ENCODE measurements at places on chromosomes 7 and 10.

DNA sequence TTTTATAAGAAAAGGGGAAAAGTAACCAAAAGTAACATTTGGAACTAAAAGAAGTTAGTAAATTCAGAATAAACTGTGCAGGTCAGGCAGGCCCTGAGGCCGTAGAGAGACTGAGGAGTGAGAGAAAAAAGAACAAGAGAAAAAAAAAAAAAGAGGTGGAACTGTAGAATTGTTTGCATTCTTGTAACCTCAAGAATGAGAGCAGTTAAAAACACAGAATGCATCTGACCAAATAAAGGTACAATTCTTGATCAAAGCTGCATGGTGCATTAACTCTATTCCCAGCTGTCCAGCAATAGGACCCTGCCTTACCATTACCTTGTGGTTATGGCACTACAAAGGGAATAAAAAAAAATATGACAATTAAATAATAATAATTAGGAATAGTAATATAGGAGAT lies 170.1 kb upstream of the SEMA3A start:
- no peak for ATAC-seq

GRCh38 chr10:77553966-77554365 lies 83.6 kb downstream of the KCNMA1 start:
- no peak for ATAC-seq

DNA sequence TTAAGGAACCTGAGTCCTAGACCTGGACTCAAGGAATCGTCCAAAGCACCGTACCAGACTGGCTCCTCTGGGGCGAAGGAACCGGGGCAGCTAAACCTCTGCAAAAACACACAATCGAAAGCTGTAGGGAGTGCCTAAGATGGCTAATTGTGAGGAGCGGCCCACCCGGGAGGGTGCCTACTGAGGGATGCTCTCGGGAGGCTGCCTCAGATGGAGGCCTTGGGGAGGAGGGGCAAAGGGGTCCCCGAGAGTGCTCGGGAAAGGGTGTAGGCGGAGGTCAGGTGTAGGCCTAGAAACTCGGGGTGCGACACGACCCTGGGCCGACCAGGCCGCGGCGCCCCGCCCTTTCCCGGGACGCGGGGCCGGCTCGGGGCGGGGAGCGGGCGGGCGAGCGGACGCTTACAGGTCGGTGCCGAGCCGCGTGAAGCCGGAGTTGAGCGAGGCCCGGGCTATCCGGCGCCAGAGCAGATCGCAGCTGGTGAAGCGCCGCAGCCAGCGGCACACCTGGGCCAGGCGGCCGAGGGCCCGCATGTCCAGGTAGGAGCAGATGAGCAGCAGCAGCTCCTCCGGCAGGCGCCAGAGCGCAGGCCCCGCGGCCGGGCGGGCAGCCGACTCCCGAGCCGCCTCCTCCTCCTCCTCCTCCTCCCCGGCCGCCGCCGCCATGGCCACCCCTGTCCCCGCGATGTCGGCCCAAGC lies 844 bp downstream of the FBXW4 start:
- ATAC-seq = peak; percentile 91

GRCh38 chr7:64314566-64314965 lies 805 bp downstream of the ZNF736 start:
- no peak for ATAC-seq

DNA sequence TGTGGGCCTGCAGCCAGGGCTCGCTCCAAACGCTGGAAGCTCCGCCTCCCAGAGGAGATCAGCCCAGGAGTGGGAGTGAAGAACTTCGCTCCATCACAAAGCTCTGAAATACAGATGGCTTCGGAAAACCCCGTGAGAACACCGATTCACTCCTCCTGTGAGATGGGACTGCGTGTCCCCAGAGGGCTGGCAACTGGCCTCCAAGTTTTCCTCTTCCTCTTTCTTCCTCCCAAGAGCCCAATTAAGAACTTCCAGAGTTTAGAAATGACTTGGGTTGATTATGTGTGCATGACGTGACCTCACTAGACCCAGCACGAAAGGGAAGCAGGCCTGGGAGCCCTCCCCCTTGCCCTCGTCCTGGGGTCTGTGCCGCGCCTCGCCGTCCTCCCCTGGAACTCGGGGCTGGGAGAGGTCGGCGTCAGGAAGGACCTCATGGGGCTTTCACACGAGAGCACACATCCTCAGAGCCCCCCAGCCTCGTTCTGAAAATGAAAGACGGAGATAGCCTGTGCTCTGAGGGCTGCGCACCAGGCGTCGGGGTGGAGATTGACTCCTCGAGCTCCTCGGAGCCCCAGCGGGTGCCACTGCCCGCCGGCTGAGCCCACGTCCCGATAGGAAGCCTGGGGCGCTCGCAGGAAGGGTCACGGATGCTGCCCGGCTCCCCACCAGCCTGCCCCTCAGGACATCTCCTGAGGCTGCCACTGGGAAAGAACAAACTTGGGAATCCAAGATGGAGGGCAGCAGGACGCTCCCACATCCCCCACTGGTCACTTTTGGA lies 37.8 kb downstream of the PTPRN2 start:
- no peak for ATAC-seq

DNA sequence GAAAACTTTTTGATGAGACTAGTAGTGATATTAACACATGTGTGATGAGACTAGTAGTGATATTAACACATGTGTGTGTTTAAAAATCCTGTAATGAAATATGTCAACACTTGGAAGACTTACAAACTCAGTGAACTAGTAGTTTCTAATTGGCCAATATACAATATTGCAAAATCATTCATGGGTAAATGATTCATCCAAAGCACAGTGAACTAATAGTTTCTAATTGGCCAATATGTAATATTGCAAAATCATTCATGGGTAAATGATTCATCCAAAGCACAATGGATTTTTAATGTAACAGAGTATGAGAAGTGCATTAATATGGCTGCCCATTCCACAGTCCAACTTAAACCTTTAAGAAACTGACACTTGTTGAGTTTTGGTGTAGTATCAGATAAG lies 77.8 kb downstream of the ATAD1 start:
- ATAC-seq = no peak

GRCh38 chr10:24882047-24882698 lies 70.2 kb downstream of the PRTFDC1 start:
- peak; percentile 81 for ATAC-seq

DNA sequence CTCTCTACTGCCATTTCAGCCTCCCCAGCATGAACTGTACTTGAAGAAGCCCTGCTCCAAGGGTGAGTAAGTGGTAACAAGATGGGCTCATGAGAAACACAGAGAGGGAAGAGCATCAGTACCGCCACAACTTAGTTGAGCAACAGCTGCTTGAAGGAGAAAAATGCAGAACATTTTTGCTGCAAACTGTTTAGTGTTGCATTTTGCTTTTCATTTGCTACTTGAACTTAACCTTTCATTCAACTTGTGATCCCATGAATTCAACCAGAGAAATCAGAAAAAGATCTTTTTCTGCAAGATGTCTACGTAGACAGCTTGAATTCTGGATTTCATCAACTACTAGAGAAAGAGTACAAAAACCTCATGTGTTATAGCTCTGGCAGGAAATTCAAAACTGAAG lies 40.7 kb downstream of the ANK3 start:
- ATAC-seq = no peak

- ATAC-seq = no peak
These were observed 79.3 kb upstream of the CPXM2 start for GRCh38 chr10:123970927-123971286.

GRCh38 chr10:111338035-111338434 lies 261.2 kb downstream of the ADRA2A start:
- no peak for ATAC-seq
